SK-N-SH treated with all-trans-retinoic acid at 6 μM for 48 hours (cell line): ENCODE measurements at places on chromosomes 5 and 9.

DNA sequence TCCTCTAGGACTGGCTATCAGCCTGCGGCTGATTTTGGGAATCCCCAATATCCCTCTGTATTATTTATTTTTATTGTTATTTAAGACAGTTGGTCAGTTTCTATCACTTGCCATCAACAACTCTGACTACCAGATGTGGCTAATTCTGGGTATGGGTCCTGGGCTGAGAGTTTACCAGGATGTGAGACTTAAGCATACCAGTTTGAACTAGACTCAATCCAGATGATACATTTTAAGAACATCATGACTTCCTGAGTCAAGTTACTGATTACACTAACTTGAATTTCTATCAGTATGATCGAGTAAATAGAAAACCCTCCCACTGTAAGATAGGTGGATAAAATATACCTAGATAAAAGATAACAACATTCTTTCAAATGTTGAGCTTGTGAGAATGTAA, 634.0 kb downstream of the MAT2B start:
- no peak for ATAC-seq

DNA sequence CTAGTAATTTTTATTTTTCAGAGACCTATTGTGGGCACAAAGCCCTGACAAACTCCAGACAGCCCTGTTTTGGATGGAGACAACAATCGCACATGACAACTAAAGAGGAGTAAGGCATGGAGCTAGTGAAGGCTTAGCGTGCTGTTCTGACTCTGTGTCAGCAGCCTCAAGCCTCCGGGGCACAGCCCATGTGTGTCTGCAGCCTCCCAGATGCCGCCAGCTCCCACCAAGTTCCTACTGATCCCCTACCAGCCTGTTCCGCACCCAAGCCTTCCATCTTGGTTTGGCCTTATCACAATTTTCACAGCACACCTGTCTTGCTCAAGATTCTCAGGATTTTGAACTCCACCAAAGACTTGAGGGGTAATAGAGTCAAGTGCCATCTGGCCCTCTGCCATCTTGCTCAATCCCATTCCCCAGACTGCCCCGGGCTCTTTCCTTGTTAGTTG, 70.3 kb upstream of the SH3PXD2B start:
- peak; percentile 70; the same call in 2 of the 3 replicates for ATAC-seq

- ATAC-seq, result no peak
Measured at GRCh38 chr9:127990554-127990953, 9.8 kb upstream of the EEIG1 start.

- ATAC-seq, result no peak
Measured at GRCh38 chr9:68522131-68522530, 18.6 kb downstream of the TMEM252 start.

DNA sequence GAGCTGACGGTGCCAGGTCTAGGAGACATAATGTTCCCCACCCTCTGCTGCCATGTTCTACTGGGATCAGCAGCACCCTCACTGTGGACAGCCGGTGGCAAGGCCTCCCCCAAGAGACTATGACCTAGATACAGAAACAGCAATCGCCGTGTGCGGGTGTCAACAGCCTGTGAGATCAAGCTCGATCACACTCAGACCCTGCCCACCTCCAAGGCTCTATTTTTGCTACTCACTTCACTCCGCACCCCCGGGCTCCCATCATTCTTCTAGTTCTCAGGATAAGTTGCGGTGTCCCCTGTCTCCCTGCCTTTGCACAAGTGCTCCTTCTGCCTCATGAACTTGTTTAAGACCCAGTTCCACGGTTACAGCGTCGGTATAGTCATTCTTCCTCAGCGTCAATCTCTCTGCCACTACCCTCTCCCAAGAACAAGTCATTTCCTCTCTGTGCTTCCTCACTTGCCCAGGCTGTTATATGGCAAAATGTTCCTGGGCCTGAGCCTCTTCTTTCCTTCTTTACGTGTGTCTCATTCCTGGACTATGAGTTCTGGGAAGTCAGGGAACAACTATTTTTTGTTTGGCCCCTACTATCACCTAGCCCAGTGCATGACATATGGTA, 5.4 kb upstream of the DOCK8 start:
- ATAC-seq, result no peak

GRCh38 chr5:156420665-156421064, 93.7 kb downstream of the SGCD start:
- ATAC-seq, result no peak

- ATAC-seq, result no peak
Measured at GRCh38 chr5:10607023-10607665, 43.3 kb downstream of the ANKRD33B start.

DNA sequence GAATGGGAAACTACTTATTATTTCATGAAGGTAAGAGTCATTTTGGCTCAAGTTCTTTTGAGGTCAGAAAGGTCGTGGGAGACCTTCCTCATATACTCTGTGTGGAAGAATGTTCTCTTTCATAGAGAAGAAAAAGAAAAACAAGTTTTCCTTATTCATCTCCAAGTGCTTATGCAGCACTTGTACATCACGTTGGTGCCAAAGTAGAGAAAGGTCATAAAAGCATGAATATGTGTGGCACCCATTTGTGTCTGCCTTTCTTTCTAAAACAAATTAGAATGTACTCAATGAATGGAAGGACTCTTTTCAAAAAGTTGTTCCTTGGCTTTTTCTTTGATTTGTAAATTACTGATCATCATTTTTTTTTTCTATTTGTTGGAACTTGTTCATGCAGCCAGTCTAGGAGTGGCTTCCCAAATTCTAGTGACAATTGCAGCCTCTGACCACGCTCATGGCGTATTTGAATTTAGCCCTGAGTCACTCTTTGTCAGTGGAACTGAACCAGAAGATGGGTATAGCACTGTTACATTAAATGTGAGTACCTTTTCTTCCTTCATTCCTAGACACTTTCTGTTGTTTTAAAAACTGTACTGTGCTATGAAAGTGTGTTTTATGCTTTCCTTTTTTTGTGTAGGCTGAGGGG, 122.4 kb downstream of the ADGRV1 start:
- no peak for ATAC-seq

DNA sequence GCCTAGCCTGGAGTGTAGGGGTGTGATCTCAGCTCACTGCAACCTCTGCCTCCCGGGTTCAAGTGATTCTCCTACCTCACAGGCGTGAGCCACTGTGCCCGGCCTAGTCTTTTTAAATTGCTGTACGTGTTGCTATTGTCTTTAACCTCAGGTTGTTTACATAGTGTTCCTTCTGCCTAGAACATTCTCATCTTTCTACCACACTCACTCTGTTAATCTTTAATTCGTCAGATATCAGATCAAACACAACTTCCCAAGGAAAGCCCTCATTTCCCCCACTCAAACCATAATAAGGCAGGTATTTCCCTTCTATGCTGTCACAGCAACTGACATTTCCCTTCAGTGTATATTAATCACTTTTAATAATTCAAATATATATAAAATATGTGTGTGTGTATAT, 1310.0 kb upstream of the C9orf72 start:
- no peak for ATAC-seq

DNA sequence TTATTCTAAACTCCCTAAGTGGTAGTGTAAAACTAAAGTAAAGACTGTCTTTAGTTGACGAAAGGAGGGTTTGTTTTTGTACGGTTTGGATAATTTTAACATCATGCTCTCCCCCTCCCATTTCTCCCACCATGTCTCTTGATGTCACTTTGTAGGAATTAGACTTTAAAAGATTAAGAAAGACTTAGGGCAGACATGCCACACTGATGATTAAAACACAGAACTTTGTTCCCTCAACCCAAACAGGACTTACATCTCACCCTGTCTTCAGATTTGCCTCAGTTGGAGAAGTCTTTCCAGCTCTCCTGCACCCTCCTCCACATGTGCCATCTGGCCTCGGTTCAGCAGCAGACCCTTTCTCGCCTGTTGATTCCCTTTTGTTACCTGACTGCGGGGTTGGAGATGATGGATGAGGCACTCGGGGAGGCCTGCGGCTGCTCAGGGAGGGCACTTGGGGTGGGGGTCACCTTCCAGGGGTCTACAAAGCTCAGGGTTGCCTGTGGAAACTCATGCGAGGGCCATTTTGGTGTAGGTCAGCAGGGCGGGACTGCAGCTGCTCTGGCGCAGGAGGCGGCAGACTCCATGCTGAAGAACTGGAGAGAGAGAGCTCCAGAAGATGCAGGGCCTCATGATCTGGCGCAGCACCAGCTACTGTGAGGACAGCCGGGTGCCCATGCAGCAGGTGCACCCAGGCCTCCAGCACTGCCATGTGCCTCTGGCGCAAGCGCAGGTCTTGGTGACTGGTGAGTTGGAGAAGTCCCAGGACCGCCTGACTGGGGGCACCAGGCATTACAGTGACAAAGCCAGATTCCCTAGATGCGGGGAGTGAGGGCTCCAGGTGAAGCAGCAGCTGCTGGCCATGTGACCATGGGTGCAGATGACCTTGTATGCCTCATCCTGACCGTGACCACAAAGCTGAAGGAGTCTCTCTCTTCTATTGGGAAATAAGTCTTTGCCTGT, 24.5 kb upstream of the EXOC3 start:
- no peak for ATAC-seq

DNA sequence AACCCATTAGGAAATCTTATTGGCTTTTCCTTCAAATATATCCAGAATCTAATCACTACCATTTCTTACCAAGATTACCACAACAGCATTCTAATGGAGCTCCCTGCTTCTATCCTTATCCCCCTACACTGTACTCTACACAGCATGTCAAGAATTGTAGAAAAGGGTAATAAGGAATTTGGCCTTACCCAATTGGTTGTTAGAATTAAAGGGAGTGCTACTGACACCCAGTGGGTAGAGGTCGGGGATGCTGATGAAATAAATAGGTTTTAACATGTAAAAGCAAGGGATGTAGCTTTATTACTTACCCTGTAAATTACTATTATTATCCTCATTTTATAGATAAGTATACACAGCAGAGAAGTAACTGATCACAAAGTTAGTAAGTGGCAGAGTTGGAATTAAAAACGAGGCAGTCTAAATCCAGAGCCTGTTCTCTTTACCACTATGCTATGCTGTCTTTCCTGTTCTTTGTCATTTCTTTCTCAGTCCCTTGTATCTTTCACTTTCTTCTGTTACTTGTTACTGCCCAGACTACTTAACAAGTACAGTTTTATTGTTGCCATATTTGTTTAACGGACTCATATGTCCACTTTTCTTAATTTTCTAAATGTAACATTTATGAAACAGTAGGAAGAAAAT, 10.5 kb downstream of the SLC38A9 start:
- ATAC-seq, result no peak

- no peak for ATAC-seq
Measured at GRCh38 chr9:134704498-134704897, 62.9 kb downstream of the COL5A1 start.

DNA sequence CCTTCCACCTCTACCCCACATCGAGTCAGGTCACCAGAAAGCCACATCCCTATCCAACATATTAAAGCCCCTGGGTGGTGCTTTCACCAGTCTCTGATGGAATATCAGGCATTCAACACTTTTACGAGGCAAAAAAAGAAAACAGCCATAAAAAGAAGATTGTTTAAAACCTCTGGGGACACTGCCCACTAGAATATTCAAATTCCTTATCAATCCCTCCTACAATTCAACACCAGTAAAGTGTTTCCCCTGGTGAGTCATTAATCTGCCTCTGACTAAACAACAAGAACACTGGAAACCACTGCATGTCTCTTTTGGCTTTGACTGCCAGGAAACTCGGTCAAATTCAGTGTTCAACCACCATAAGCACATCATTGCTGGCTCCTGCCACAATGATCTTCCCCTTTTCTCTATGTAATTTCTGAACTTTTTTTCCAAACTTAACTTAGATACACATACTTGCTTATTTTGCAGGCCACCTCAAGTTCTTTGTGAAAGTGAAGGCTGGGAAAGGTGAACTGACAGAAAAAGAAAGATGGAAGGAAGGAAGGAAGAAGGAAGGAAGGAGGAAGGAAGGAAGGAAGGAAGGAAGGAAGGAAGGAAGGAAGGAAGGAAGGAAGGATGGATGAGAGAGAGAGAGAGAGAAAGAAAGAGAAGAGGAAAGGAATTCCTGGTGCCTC, 105.3 kb downstream of the PAX5 start:
- peak; percentile 48; the same call in 2 of the 3 replicates for ATAC-seq

- ATAC-seq, result no peak
Measured at GRCh38 chr9:69674112-69674685, 2.0 kb upstream of the APBA1 start.

DNA sequence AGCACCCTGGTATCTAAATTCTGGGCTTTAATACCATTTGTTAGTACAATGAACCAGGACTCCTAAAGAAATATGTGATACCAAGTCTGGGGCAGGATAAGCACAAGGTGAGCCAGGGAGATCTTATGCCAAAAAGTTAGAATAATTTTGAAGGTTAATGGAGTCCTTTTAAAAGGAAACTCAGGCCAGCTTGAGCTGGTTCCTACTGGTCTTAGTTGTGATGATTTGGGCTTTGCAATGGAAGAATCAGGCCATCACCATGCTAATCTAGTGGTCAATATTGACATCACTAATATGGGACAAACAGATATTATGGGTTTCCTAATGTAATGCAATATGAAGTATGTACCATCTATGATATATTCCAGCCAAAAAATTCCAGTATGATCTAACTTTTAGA, 7.5 kb upstream of the SPATA9 start:
- ATAC-seq, result no peak
